Mesenteric fat pad (tissue), 1 donor: ENCODE measurements at places on chromosomes 5 and 9. TPM values are rescaled to one million over a fixed set of nuclear protein-coding genes. Genes with fewer than 3 reads are reported as not detected.

GRCh38 chr5:127909821-127910220 is 173.7 kb upstream of the SLC12A2 start:
- DNase-seq: no peak

PCDHGB4 gene
- 3.2 TPM for total RNA-seq

DNA sequence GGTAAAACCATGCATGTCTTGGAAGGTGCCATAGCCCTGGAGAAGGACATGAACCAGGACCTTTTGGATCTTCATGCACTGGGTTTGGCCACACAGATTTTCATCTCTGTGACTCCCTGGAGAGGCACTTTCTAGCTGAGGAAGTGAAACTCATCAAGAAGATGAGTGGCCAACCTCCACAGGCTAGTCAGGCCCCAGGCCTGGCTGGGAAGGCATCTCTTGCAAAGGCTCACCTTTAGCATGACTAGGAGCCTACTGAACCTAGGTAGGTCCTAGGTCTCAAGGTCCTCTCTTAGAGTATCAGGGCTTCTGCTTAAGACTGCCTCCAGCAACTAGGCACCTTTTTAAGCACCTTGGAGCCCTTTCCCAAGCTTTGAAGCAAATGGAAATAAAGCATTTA is 1448.7 kb upstream of the ACO1 start:
- DNase-seq: no peak

LCN2 gene
- total RNA-seq: 0.64 TPM

TAS2R1 gene
- total RNA-seq: not detected

DNA sequence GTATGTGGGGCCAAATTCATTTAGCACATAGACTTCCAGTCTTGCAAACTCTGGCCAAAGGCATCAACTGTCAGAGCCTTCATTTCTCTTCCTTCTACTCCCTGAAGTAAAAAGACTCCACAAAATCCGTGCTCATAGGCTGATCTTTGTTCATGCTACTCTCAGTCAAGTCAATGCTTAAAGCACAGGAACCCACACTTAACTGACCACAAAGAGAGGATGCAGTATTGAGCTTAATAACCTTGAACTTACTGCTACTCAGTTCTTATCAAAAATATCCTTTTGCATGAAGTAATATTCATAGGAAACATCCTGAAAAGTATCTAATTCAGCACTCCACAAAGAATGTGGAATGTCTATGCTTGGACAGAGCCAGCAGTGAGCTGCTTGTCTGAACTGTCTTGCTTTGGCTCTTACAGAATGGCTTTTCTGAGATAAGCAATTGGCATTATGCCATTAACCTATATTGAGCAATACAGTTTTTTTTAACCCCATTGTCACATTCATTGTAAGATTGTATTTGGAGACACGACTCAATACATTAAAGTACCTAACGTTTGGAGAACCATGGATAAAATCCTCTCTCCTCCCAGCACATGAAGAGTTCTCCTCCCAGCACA is 21.7 kb downstream of the LPAR1 start:
- no peak for DNase-seq

- DNase-seq: no peak
Observed at GRCh38 chr9:112554516-112554915, 67.9 kb downstream of the KIAA1958 start.

DNA sequence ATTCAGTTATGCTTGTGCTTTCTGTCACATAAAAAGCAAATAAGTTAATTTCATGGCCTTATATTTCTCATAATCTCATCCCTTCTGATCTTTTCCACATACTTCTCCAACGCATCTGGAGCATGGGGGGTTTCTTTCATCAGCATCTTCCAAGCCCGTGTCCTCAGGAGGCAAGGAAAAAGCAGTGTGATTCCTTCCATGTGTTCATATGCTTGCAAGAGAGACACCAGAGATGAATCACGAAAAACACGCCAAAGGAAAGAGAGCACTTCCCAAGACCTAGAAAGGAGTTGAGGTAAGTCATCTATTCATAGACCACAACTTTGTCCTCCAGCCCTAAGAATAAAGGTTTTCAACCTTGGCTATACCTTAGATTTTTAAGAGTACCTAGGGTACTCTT is 26.0 kb upstream of the SVEP1 start:
- no peak for DNase-seq

DNA sequence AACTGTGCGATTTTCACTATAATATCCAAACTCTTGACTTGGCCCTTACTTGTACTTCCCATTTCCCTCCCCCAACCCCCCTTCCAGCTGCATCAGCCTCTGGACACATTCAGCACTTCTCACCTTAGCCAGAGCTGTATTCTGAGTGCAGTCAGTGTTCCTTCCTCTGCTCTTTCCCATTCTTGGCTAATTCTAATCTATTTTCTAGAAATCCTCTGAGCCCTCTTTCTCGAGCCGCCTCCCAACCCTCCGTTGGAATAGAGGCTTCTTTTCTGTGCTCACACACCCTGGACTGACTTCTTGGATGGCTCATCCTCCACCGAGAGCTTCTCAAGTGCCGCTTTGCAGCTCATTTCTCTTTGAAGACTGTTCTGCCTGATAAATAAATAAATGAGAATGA is 188.8 kb downstream of the NTRK2 start:
- no peak for DNase-seq

ENTREP1 gene
- 3.9 TPM for total RNA-seq

UGT3A2 gene
- total RNA-seq: not detected

DNA sequence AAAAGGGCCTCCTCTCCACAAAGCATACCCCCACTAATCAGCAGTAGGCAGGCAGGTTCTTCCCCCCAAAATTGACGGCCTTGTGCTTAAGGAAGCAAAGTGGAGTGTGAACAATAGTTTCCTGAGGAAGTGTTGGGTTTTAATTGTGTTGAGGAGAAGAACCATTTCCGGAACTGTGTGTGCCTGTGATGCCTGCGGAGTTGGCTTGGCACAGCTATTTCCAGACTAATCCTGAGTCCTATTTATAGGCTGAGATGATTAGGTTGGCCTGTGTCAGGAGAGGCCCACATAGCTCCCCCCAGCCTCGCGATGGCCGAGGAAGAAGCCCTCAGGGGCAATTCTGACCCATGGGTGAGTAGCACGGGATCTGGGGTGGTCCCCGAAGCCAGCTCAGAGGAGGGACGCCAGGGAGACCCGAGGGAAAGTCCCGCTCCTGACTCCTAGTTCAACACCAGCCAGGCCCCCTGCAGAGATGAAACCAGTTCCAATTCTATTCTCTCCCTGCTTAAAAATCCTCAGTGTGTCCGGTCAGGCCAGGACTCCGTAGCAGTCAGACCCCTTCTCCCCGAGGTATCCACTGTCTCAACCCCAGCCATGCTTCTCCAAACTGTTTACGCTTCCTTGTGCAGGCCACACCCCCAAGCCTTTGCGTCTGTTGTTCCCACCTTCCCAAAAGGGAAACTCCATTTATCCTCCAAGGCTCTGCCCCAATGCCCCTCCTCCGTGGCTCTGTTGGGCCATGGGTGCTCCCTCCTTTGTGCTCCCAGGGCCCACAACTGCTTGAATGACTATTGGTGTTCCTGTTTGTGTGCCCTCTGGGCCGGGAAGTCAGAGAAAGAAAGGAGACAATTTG is 18.1 kb downstream of the GSN start:
- DNase-seq: peak; percentile 89

- DNase-seq: no peak
Observed at GRCh38 chr5:100803397-100803796, 99.7 kb downstream of the ST8SIA4 start.
